Hematopoietic multipotent progenitor cell treated with erythropoietin and hydrocortisone succinate and interleukin-3 and kit ligand, for 6 days (in vitro differentiated cells): ENCODE measurements at places on chromosomes 12 and 14.

- no peak for DNase-seq
Measured at GRCh38 chr14:103126088-103126872, 3.0 kb downstream of the TNFAIP2 start.

DNA sequence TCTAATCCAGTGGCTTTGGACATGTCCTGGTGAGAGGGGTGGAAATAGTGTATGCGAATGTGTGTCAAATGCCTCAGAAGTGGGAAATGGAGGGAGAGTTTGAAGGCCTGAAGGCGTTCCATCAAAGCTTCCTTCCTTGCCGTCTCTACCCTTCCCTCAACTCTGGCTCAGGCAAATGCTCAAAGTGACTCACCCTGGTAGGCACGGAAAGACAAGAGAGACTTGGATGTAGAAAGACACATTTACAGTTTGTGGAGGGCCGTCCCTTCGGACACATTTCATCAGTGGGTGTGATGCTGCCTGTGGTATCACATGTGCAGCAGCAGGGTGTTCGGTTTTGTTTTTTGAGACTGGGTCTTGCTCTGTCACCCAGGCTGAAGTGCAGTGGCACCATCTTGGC, 36.7 kb downstream of the CHST11 start:
- DNase-seq = no peak

DNA sequence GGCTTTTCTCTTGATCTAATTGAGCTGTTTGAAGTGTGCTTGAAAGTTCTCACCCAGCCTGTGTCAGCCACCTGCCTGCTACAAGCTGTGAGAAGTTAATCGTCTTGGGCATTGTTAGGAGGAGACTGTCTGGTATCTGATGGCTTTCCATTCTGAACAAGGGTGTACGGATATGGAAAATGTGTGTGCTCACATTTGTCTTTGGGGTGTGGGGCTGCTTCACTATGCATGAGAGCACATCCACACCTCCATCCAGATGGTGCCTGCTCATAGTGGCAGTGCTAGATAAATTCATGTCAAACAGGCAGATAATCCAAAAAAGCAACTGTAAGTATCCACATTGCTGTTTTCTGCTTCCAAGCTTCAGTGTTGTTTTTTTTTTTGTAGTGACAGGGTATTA, 462.2 kb downstream of the DIO2 start:
- DNase-seq = no peak

- no peak for DNase-seq
Measured at GRCh38 chr12:116713527-116713926, 24.3 kb downstream of the SPRING1 start.

- no peak for DNase-seq
Measured at GRCh38 chr12:130987151-130987931, 33.6 kb downstream of the ADGRD1 start.

DNA sequence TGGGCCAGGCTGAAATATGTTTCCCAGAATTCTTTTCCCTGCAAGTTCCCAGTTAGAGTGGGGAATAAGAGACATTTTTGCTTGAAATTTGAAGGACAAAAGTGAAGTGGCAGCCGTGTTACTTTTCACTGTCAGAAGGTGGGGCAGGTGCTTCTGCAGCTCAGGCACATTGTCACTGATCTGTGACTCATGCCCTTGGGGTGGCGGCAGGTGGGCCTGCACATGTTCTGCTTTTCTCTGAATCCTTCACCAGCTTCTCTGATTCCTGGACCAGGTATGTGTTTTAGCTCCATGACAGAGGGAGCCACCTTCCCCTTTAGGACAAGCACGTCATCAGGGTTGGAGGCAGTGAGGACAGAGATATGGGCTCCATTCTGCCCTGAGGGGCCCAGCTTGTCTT, 11.7 kb upstream of the KCNA5 start:
- DNase-seq = no peak

GRCh38 chr12:19177754-19178153, 48.2 kb downstream of the PLEKHA5 start:
- no peak for DNase-seq

DNA sequence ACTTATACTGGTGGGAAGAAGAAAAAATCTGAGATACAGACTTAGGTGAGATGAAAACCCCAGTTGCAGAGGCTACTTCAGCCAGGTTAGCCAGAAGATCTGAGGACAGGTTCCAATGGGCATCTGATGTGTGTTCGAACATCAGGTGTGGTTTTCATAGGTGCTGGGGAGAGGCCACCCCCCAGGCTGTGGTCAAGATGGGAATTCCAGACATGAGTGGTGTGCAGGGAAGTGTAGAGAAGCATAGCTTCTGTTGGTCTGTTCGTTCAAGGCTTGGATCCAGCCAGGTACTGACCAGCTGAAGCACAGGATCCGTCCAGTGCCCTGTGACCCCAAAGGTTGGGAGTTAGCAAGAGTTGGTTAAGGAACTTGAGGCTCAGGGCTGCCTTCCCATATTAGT, 85.5 kb downstream of the SSPN start:
- DNase-seq = no peak

- DNase-seq = peak; percentile 88
Measured at GRCh38 chr14:49865431-49865859, 12.9 kb upstream of the NEMF start.

GRCh38 chr12:125184213-125184967, 119.2 kb downstream of the AACS start:
- no peak for DNase-seq

GRCh38 chr12:83083616-83084015, 396.9 kb downstream of the TMTC2 start:
- DNase-seq = no peak

DNA sequence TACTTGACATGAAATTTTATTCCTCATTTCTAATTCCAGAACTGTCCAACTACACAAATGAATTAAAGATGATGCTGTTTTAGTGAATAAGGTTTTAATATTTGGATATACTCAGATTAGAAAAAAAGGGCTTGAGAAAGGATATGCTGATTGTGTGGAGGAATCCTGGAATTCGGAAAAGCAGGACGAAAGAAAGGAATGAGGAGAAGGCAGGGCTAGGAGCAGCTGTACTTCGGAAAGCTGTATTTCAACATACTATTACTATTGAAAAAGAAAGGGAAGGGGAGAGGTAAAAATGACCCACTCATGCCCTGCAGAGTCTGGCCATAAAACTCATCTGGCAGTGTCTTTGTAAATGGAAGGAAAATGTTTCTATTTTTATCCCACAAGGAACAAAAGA, 63.1 kb upstream of the PLBD1 start:
- no peak for DNase-seq

GRCh38 chr14:88598097-88598675, 35.3 kb downstream of the ZC3H14 start:
- DNase-seq = no peak

- peak; percentile 28 for DNase-seq
Measured at GRCh38 chr14:61416591-61416990, 95.2 kb downstream of the PRKCH start.

DNA sequence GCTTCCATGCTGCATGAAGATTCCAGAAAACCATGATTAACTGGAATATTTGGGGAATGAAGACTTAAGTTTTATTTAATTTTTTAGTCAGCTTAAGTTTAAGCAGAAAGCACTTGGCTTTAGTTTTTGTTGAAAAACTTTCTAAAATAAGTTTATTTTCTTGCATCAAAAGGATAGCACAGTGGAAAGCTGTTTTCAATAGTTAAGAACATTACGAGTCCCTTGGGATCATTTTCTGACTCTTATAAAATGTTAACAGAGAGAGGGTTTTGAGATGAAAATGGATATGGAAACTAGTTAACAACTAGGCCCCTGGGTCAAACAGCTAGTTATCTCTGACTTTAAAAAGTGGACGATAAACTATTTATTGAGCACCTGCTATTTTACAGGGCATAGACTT, 181.9 kb upstream of the SLC38A2 start:
- DNase-seq = no peak

- DNase-seq = no peak
Measured at GRCh38 chr12:91622981-91623380, 440.4 kb upstream of the DCN start.

- no peak for DNase-seq
Measured at GRCh38 chr12:119996417-119996816, 7.4 kb downstream of the BICDL1 start.

DNA sequence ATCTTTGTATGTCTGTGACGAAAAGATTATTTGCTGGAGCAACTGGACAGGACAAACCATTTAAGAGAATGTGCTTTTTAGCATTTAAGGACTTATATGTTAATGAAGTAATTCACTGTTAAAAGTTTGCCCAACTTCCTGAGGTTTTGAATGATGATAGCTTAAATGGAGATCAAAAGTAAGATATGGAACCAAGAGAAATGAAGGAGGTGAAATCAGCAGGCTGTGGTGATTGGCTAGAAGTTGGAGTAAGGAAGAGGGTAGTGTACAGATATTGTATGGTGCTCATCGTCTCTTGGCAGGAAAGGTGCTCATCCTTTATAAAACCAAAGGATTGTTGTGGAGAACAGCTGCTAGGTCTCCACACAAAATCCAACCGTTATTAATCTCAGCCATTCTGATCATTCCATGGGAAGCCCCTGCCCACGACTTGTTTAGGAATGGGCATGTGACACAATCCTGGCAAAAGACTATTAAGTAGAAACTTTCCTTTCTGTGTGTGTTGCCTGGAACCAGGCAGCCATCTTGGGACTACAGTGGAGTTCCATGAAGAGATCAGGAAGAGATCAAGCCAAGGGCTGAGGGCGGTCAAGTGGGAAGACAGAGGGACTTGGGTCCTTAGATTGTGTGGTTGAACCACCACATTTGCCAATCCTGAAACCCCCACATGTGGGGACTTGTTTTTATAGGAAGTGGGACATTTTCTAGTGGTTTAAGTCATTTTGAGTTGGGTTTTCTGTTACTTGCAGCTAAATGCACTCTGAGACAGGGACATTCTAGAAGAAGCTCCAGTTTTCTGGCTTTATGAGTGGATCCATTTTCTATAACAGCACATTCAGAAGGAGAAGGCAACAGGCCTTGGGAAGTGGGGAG, 56.8 kb upstream of the CHST11 start:
- DNase-seq = peak; percentile 64

GRCh38 chr12:51836041-51836826, 12.3 kb downstream of the FIGNL2 start:
- DNase-seq = no peak

DNA sequence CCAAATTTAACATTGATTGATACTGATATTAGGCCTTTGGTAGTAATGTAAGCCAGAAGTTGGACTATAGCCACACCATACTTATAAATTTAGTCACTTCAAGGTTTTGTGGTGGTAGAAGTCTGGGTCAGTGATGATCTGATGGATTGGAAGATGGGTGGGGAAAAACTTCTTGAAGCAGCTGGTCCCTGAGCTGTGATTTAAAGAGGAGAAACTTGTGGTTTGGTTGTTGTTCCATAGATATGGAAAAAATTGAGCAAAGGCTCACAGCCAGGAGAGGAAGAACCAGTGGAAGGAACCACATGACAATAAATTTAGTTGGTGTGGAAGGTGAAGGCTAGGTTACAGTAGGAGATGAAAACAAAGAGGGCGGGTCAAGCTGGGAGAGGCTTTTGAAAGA, 26.1 kb downstream of the PTHLH start:
- DNase-seq = no peak

- DNase-seq = peak; percentile 46
Measured at GRCh38 chr14:71613168-71613567, 319.1 kb upstream of the RGS6 start.

- DNase-seq = no peak
Measured at GRCh38 chr12:49667325-49668090, 39.7 kb downstream of the FMNL3 start.

DNA sequence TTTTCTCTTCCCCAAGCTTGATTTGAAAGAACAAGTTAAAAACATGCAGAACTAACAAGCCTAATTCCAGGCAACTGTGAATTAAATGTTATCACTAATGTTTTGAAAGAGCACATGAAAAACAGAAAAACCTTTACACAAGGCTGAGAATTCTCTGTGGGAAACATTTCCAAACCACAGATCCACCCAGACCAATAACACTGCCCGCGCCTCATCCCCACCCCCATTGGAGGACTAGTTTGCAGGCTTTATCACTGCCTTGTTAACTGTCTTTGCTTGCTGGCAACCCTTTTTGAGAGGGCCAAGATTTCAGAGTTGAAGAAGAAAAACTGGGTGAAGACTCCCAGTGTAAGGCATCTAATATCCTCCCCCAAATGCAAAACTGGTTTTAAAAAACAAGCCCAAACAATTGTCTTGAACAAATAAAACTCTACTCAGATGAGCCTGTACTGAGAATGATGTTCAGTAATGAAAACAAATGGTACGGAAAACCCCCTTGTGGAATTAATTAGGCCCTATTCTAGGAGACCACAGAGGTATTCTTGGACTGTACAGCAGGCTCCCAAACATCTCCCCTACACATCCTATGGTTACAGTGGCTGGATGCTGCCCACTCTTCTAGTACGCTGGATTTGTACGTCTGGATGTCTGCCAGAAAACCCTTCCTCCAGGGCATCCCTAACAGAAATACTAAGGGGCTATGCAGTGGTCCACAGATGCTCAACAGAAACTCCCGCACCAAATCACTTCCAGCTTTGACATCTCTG, 5.8 kb downstream of the MAX start:
- DNase-seq = peak; percentile 82

GRCh38 chr12:63396135-63396534, 245.1 kb upstream of the AVPR1A start:
- no peak for DNase-seq

- no peak for DNase-seq
Measured at GRCh38 chr12:120131116-120131515, 14.6 kb upstream of the RAB35 start.

DNA sequence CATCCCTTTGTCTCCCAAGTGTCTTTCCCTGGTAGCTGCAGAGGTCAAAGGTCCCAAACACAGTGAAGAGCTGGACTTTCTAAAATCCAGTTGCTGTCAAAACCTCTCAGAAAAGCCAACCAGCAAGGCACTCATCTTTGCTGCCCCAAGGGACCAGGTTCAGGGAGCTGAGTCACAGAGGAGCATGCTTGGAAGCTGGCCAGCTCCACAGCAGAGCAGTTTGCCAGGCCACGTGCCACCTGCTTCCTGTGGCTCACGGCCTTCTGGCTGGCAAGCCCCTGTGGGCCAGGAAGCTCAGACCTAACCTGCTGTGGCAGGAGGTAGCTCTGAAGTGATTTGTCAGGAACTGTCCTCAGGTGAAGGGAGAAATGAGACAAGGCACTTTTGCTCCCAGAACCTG, 3.6 kb downstream of the ISCU start:
- DNase-seq = peak; percentile 90

- DNase-seq = peak; percentile 84
Measured at GRCh38 chr14:92531106-92531873, 17.7 kb downstream of the RIN3 start.

DNA sequence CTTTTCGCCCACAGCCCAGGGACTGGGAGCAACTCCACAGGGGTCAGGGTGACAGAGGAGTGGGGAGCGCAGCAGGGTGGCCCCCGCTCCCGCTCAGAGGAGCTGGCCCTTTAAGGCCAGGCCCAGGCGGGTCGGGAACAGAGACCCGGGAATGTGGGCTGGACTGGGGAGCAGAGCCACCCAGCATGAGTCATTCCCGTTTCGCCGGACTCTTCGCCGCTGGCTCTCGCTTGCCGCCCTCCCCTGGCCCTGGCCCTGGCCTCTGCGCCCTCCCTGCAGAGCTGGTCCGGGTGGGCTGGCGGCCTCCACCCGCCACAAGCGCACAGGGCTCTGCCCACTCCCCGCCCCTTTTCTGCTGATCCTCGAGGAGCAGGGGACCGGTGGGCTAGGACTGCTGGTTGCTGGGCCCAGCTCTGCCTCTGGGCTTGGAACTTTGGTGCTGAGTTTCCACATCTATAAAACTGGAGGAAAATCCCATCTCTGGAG, 92.8 kb downstream of the NINJ2 start:
- no peak for DNase-seq
